GM23338 (cell line): ENCODE measurements at places on chromosomes 12 and 14.
A peak's percentile ranks its signal among the peaks of the same experiment; 100 is the strongest.

- peak; percentile 67 for DNase-seq
These were observed 578 bp downstream of the PPP1R13B start for GRCh38 chr14:103846543-103847450.

DNA sequence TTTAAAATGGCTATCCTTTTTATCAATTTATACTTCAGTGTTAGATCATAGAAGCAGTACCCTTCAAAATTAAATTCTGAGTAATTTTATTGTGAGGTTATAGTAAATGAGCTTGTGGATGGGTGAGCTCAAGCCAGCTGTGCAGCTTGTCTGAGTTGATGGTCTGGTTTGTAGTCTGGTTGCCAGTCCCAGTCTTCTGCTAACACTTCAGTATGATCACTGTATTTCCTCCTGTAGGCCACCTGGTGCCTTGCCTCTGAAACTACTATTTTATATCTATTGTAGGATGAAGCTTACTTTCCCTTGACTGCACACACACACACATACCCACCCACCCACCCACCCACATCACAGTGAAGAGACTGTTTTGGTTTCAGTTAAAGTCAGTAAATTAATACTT lies 496.4 kb downstream of the PCNX1 start:
- peak; percentile 38 for DNase-seq

DNA sequence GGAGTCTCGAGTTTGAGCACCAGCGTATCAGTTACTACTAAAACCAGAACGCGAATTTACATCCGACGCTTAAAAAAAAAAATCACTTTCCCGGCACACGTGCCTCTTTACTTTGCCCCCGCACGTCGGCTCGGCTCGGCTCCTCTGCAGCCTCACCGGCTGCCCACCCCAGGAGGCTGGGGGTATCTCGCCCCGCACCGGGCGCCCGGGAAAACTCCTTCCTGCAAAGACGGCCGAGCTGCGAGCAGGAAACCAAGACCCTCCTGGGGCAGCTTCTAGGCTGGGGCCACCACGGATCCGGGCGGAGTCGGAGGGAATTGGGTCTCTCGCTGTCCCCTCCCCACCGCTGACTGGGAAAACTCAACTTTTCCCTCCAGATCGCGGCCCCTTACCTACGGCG lies 610 bp downstream of the VSIG10 start:
- DNase-seq = peak; percentile 69

DNA sequence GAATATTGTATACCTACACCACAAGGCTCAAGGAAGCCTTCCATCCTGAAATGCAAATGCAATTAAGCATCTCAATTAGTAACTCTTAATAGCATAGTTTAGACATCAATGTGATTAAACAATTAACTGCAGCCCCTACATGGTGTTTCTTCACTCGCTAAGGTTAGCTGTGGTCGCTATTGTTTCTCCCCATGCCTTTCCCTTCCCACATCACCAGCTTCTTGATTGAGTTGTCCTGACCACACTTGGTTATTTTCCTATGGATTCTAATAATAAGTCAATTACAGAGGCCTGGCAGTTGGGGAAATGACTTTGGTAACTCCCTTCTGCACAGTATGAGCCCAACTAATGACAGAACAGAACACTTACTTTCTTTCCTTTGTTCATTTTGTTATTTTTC lies 265.0 kb downstream of the ADAMTS20 start:
- DNase-seq = no peak

DNA sequence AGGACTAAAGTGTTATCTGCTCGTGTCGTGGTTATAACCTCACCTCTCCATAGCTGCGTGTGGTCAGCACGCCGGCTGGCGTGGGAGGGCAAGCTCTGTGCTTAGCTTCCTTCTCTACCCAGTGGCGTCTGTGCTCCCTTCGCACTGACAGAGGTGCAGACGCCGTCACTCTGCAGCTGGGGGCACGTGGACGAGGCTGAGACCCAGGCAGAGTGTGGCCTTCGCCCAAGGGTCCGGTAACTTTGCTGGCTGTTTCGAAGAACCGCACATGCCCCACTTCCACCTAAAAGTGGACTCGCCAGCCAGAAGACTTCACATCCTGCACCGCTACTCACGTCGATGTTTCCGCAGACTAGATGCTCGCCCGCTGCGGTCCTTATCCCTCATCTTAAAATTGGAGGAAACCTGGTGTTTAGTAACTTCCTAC lies 35.9 kb upstream of the DYNC1H1 start:
- no peak for DNase-seq

- DNase-seq = no peak
These were observed 4.0 kb upstream of the MYRFL start for GRCh38 chr12:69821032-69821455.
